ENCODE measurements at places on chromosomes 16 and 17. TPM values are rescaled to one million over a fixed set of nuclear protein-coding genes. Genes with fewer than 3 reads are reported as not detected.

NAGS gene
- total RNA-seq, result 0.39 TPM

PIGS gene
- 59.7 TPM for total RNA-seq

NME3 gene
- 45.1 TPM for total RNA-seq

TOM1L1 gene
- not detected for total RNA-seq

TP53TG3F gene
- not detected for total RNA-seq

PRCD gene
- not detected for total RNA-seq

MYCBPAP gene
- 5.7 TPM for total RNA-seq

RNFT1 gene
- total RNA-seq, result 27.0 TPM

BRIP1 gene
- total RNA-seq, result 3.0 TPM

GDPD3 gene
- total RNA-seq, result 26.7 TPM

DNA sequence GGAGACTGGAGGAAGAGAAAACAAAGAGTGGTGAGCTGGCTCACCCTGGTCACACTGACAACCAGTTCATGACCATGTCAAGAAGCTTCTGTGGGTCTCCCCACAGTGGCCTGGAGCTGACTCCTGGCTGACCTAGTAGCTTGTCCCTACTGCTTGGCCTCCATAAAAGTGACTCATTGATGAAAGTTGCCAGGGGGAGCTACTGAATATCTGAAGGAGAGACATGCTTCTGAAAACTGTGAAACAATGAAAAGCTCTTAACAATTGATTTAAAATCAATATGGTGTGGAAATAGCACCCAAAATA is 22.0 kb downstream of the SMPD3 start:
- no peak for DNase-seq

DNA sequence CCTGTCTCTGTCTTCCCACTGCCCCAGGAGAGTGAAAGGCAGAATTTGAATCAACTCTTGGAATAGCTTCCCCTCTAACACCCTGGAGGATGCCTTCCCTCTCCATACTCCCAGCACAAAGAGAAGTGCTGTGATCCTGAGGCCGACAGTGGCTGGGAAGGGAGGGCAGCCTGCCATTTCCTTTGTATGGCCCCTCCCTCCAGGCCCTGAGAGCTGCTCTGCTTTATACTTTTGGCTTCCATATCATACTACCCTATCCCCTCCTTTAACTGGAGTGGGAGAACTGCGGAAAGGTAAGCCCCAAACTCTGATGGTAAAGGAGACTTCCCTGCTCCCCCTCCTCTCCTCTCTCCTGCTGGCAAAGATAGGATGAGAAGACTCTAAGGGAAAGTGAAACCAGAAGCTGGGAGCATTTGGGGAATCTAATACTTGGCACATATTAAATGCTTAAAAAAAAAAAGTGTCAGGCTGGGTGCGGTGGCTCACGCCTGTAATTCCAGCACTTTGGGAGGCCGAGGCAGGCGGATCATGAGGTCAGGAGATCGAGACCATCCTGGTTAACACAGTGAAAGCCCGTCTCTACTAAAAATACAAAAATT is 4.1 kb upstream of the MED24 start:
- DNase-seq, result no peak

DNA sequence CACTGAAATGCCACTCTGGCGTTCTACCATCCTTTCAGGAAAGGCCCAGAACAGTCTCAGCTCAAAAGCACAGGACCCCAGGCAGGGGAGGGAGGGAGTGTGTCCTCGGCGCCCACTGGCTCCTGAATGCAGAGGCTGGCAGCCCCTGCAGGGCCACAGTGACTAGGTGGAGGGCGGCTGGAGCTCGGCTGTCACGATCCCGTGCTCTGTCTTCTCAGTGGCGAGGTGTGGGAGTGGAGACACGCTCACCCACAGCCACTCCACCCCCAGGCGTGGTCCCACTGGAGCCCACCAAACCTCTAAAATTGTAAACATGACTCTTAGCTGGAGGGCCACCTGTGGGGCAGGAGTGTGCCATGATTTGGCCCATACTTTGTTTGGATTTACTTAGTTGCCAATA is 16.4 kb upstream of the FASN start:
- DNase-seq, result no peak

GRCh38 chr17:34306466-34306865 is 12.8 kb upstream of the CCL8 start:
- no peak for DNase-seq

DNA sequence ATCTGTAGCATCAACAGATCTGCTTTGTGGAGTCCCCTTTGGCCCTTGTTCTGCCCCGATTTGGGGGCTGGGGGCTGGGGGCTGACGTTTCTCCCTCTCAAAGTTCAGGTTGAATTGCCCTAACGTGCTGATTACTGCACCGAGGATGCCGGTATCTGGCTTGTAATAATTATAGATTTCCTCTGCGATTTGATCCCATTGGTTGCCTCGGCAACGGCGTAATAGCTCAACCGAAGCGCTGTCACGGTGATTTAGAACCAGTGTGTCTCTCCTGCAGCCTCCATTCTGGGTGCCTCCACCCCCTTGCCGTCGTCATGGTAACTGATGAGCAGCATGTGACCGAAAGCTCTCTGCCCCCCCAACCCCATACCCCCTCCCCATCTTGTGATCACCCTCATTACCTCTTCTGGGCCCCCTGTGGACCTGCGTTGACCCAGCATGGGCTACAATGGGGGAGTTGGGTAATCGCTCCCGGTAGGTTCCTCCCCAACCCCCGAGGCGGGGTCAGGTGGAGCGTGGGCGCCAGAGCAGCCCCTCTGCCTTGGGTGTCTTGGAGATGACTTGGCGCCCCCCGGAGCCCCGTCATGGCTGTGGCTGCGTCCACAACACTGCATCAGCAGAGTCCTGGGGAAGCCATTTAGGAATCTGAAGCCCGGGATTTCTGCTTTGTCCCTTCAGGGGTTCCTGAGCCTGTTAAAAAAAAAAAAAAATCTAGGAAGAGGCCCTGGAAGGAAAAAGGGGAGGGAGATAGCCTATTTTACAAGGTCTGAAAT is 38.4 kb downstream of the ABAT start:
- DNase-seq, result no peak

DNA sequence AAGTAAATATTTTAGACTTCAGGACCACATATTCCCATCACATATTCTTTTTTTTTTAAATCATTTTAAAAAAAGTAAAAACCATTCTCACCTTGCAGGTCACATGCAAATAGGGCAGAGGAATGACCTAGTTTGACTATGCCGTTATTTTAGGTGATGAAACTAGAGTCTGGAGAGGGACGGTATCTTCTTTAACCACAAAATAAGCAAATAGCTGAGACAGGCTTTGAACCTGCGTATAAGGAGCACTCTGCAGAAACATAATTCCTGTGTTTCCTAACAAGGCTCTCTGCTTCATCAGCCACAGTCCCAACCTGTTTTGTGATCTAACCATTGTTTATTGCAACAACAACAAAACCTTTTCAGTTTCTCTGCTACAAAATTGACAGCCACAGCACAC is 121.5 kb downstream of the PCTP start:
- DNase-seq, result no peak

GRCh38 chr16:12344577-12345343 is 368.2 kb downstream of the SNX29 start:
- DNase-seq, result no peak

DNA sequence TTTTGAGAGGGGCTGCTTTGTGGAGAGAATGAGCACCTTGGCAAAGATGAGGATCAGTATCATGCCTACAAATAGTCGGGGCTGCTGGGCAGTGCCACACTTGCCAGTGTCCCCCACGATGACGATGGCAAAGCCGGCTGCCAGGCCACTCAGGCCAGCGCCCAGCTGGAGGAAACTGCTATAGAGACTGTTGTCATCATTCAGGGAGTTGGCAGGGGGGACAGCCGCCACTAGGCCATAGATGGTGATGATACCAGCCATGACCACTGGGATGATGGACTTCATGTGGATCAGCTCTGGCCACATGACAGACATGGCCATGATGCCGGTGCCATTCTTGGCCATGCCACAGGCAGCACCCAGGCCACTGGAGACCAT is 23.8 kb downstream of the MINK1 start:
- DNase-seq, result no peak

GRCh38 chr16:14303639-14304394 is 232.7 kb downstream of the MRTFB start:
- no peak for DNase-seq

GRCh38 chr16:31572821-31573220 is 45.1 kb downstream of the AHSP start:
- DNase-seq, result no peak

DNA sequence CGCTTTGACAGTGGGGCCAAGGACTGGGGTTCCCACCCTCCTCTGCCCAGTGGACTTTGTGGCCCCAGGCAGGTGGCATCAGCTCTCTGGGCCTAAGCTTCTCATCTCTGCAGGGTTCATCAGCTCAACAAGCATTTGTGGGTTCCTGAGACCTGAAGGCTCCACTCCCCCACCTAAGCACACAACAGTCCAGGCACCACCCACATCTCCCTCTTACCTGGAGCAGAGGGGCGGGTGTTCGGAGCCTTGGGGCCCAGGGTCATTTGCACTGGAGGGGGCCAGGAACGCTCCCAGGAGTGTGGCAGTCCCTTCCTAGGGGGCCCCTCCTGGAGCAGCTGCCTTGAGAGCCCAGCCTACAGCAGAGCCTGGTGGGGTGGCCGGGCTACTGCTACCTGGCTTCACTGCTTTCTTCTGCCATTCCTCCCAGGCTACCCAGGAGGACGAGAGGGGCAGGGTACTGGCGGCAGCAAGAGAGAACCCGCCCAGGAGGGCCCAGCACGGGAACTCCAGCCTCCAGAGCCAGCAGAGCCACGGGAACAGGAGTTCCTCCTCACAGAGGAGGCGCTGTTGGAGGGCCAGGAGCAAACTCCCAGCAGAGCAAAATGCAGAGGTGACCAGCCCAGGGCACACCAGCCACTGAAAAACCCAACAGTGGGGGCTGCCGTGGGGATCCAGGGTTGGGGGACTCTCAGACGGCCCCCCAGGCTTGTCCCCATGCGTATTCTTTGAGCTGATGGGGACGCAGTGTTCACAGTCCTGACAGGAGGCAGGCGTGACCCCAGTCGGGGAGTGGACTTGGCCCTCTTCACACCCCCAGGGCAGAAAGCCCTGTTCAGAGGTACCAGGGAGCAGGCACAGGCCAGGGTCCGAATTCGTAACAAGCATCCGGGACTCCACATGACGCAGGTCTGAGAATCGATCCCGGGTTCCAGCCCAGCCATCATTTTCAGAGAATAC is 35.1 kb upstream of the SLC38A10 start:
- DNase-seq, result no peak

DNA sequence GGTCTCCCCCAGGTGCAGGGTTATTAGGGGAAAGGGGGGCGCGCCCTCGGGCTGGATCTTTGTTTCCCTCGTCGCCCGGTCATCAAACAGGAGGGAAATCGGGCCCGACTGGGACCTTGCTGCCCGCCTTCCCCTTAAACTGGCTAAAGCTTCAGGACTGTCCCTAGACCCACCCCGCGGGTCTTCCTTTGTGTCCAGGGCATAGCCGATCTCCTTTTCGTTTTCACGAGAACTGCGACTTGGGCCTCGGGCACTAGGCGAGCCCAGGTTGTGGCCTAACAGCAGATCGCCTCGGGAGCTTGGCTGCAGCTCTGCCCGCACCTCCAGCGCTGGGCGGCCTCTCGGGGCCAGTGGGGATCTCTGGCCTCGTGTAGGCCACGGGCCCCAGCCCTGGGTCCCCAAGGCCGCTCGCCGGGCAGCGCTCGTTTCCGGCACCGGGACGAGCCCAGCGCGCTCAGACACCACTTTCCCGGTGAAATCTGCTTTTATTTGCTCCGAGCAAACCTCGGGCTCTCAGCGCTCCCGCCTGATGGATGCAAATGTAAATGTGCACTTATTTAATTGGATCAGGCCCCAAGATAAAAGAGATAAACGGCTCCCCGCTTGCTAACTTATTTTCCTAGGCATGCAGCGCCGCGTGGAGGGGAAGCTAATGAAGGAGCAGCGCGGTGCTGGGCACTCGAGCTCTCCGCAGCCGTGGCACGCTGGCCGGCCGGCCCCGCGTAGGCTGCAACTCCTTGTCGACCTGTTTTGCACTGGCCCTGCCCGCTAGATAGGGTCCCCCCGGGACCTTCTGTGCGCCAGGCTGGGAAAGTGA is 7.8 kb downstream of the IRX5 start:
- DNase-seq, result no peak

Measured in CD4-positive, CD25-positive, alpha-beta regulatory T cell (primary cell).